IMR-90 (cell line): ENCODE measurements at places on chromosomes 7 and 10. TPM values are rescaled to one million over a fixed set of nuclear protein-coding genes. Genes with fewer than 3 reads are reported as not detected.

ACBD7 gene
- total RNA-seq = 0.54 and 1.1 TPM in 2 replicates

AOAH gene
- not detected in 2 replicates for total RNA-seq

PSMA2 gene
- total RNA-seq = 138 and 217 TPM in 2 replicates

LRRN3 gene
- 15.2 and 15.8 TPM in 2 replicates for total RNA-seq

PTF1A gene
- total RNA-seq = not detected in 2 replicates

GPRIN2 gene
- under 0.01 TPM in 1 of 2 replicates, not detected in the other for total RNA-seq

ANKRD22 gene
- not detected in 2 replicates for total RNA-seq

CHCHD1 gene
- 11.5 and 13.9 TPM in 2 replicates for total RNA-seq

GRCh38 chr7:128000048-128000447 lies 31.2 kb downstream of the LRRC4 start:
- H3K4me3 ChIP-seq = no peak overlapping the region
- no peaks in the 10 kb centered on the region for H3K27me3 ChIP-seq
- H3K27ac ChIP-seq = no peak overlapping the region
- peaks cover 13% of the 10 kb centered on the region for H3K4me1 ChIP-seq
- peaks cover 8% of the 10 kb centered on the region for H3K36me3 ChIP-seq
- DNase-seq = no peak

- H3K4me1 ChIP-seq = peaks cover 2% of the 10 kb centered on the region; the same call in 1 of the 2 replicates
- no peaks in the 10 kb centered on the region for H3K27me3 ChIP-seq
- H3K27ac ChIP-seq = no peak overlapping the region
- peaks cover 2% of the 10 kb centered on the region; the same call in 1 of the 2 replicates for H3K36me3 ChIP-seq
- DNase-seq = no peak
- no peak overlapping the region for H3K4me3 ChIP-seq
These were observed 2.5 kb downstream of the MTPN start for GRCh38 chr7:135974667-135975066.

DNA sequence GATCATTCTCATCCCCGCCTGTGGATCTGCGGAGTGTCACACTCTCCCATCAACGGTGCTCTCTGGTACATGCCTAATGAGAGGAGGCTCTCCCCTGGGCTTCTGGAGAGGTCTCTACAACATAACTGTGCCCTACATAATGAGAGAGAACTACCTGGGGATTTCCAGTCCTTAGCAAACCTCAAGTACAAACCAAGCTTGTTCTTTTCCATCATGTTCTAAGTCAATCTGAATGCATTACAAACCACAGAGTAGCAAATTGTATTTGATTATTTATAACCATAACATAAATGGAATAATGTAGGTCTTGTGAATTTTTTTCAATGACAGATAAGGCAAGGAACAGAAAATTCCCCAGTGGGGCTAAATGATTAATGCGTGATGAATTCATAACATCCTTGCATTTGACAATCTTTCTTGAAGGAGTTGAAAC lies 412.4 kb upstream of the NRP1 start:
- no peak overlapping the region for H3K4me3 ChIP-seq
- no peak overlapping the region for H3K27ac ChIP-seq
- no peaks in the 10 kb centered on the region for H3K36me3 ChIP-seq
- no peaks in the 10 kb centered on the region for H3K4me1 ChIP-seq

- no peaks in the 10 kb centered on the region for H3K27me3 ChIP-seq
- H3K4me1 ChIP-seq = no peaks in the 10 kb centered on the region
- DNase-seq = no peak
These were observed 427.0 kb upstream of the VSTM2A start for GRCh38 chr7:54115028-54115763.

DNA sequence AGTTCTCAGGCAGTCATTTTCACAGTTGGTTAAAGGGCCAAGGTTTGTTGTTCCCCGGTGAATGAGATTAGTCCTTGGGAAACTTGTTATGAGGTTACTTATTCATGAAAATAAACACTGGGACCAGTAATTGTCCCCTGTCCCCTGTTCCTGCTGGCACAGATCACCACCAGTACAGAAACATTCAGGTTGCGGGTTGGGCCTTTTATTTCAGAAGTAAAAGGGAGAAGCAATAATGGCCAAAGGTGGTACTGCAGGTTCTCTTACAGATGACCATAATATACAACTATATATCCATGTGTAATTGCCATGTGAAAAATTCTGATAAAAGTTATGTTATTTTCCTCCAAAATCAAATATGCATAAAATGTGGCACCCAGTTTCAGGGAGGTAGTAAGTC lies 442.0 kb downstream of the SORCS1 start:
- no peak overlapping the region for H3K4me3 ChIP-seq
- no peak for DNase-seq
- no peak overlapping the region for H3K27ac ChIP-seq
- H3K4me1 ChIP-seq = no peaks in the 10 kb centered on the region

GRCh38 chr7:123096976-123097375 lies 101.5 kb upstream of the TAS2R16 start:
- no peaks in the 10 kb centered on the region for H3K36me3 ChIP-seq
- DNase-seq = no peak
- no peaks in the 10 kb centered on the region for H3K4me1 ChIP-seq

- DNase-seq = no peak
- peaks cover 32% of the 10 kb centered on the region for H3K27me3 ChIP-seq
- H3K27ac ChIP-seq = no peak overlapping the region
- H3K4me3 ChIP-seq = no peak overlapping the region
- no peaks in the 10 kb centered on the region for H3K36me3 ChIP-seq
These were observed 9.7 kb upstream of the ZNF273 start for GRCh38 chr7:64893401-64893800.

GRCh38 chr10:120948889-120949608 lies 97.9 kb downstream of the WDR11 start:
- no peak overlapping the region for H3K27ac ChIP-seq
- H3K4me3 ChIP-seq = peak overlapping the region; percentile 31
- peak; percentile 55 for DNase-seq
- H3K36me3 ChIP-seq = no peaks in the 10 kb centered on the region
- no peaks in the 10 kb centered on the region for H3K4me1 ChIP-seq
- peaks cover 14% of the 10 kb centered on the region for H3K27me3 ChIP-seq

- H3K36me3 ChIP-seq = no peaks in the 10 kb centered on the region
- no peak overlapping the region for H3K27ac ChIP-seq
- no peak overlapping the region for H3K4me3 ChIP-seq
- no peaks in the 10 kb centered on the region for H3K27me3 ChIP-seq
- no peak for DNase-seq
These were observed 258.0 kb upstream of the SP4 start for GRCh38 chr7:21169667-21170580.

- peaks cover 2% of the 10 kb centered on the region; the same call in 1 of the 2 replicates for H3K4me1 ChIP-seq
- no peak for DNase-seq
These were observed at the start of gene PRXL2A for GRCh38 chr10:80408242-80409101. Gene PRXL2A (plus strand): TSS chr10:80408551. CDS start chr10:80420468, 11,917 bp downstream.

DNA sequence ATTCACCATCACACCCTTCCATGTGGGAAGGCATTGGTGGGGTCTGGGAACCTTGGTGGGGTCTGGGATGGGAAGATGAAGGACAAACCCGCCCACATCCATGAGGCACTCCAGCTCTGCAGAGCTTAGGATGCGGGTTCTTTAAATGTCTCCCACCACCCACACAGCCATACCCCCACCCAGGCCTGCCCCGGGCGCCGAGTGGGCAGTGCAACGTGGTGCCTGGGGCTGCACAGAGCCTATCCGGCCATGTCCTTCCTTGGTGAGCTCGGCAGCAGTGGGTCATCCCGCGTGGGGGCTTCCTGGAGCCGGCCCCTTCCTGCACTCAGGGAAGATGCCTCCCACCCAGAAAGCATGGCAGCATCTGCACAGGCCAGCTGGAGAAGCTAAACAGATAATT lies 163.5 kb upstream of the TCERG1L start:
- H3K4me3 ChIP-seq = no peak overlapping the region
- H3K36me3 ChIP-seq = no peaks in the 10 kb centered on the region
- H3K4me1 ChIP-seq = no peaks in the 10 kb centered on the region
- H3K27ac ChIP-seq = no peak overlapping the region

DNA sequence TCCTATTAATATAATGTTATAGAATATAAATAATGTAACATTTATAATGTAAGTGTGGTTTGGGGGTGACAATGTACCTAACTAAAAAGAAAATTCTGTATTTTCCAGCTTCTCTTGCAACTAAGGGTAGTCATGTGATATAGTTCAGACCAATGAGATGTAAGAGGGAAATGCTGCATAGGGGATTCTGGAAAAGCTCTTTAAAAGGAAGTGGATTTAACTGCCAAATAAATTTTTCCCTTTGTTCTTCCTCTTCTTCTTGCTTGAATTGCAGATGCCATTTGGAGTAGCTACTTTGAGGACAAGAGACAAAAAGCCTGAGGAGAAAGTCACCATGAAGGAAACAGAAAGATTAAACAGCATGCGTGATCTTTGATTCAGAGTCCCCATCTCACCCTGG lies 194.3 kb downstream of the PTEN start:
- DNase-seq = no peak
- H3K36me3 ChIP-seq = no peaks in the 10 kb centered on the region
- H3K4me1 ChIP-seq = peaks cover 6% of the 10 kb centered on the region
- H3K27me3 ChIP-seq = no peaks in the 10 kb centered on the region

GRCh38 chr7:88597941-88598425 lies 161.5 kb upstream of the ZNF804B start:
- H3K27ac ChIP-seq = no peak overlapping the region
- DNase-seq = no peak
- H3K27me3 ChIP-seq = no peaks in the 10 kb centered on the region
- H3K4me3 ChIP-seq = no peak overlapping the region
- no peaks in the 10 kb centered on the region for H3K36me3 ChIP-seq
- H3K4me1 ChIP-seq = no peaks in the 10 kb centered on the region
